ENCODE measurements at places on chromosomes 3 and 15.
A peak's percentile ranks its signal among the peaks of the same experiment; 100 is the strongest.

GRCh38 chr15:85583442-85583841 lies 203.0 kb downstream of the AKAP13 start:
- peak; percentile 66 for DNase-seq

DNA sequence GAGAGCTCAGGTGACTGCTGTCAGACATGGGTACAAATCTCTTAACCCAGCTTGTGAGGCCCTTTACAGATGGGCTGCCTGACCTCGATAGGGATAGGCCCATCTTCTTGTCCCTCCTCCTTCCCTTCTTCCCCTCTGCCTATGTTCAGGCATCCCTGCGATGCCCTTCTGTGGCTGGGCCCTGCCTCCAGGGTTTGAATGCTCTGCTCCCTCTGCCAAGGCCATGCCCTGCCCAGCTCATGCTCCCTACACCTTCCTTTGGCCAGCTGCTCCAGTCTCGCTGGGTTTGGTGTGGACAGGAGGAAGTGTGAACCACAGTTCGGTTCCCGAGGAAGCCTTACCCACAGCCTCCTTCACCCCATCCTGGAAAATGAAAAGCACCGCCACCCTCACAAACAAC lies 4.3 kb downstream of the FYCO1 start:
- no peak for DNase-seq

DNA sequence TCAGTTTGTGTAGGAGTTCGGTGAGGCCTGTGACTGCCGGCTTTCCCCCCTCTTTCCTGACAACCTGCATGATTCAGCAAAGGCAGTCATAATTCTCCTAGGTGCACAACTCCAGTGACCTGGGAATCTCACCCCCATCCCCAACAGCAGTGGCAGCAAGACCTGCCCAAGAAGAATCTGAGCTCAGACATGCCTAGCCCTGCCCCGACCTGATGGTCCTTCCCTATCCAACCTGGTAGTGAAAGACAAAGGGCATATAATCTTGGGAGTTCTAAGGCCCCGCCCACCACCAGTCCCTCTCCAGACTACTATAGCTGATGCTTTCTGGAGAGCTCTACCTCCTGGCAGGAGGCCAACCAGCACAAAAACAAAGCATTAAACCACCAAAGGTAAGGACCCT lies 44.2 kb upstream of the ZBED2 start:
- DNase-seq, result no peak

DNA sequence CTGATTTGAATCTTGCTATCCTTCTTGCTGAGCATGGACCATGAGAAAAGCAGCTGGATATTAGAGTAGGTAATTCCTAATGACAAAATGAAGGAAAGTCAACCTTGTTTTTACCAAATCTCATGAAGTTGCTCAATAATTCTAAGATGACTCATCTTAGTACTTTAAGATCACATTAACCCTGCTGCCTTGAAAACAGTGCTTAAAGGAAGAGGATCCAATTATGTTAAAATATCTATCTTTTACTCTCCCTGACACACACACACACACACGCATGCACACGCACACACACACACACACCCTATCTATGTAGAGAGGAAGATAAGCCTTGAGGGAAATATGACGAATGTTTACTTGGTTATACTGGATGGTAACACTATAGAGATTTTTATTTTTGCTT lies 16.0 kb upstream of the MYO1E start:
- DNase-seq, result no peak

GRCh38 chr3:188185717-188186251 lies 31.8 kb downstream of the LPP start:
- DNase-seq, result no peak

- no peak for DNase-seq
Observed at GRCh38 chr3:156518726-156519125, 36.2 kb downstream of the SSR3 start.

GRCh38 chr3:58191361-58191991 lies 19.3 kb downstream of the DNASE1L3 start:
- DNase-seq, result no peak

GRCh38 chr3:49269443-49270155 lies 7.4 kb downstream of the C3orf62 start:
- DNase-seq, result no peak

Data from activated effector memory CD4-positive, alpha-beta T cell treated with anti-CD3 and anti-CD28 coated beads, Interleukin-2, amount 50 U/mL, for 16 hours (primary cell).